ENCODE measurements at places on chromosomes 16 and 17. TPM values are rescaled to one million over a fixed set of nuclear protein-coding genes. Genes with fewer than 3 reads are reported as not detected.

Gene KRTAP9-8
- not detected for total RNA-seq

Gene SMTNL2
- not detected for total RNA-seq

Gene CCNF
- total RNA-seq, result 6.9 TPM

Gene CMTM2
- total RNA-seq, result not detected

Gene SCPEP1
- 79.9 TPM for total RNA-seq

Gene CACNG3
- not detected for total RNA-seq

Gene CD300LB
- not detected for total RNA-seq

DNA sequence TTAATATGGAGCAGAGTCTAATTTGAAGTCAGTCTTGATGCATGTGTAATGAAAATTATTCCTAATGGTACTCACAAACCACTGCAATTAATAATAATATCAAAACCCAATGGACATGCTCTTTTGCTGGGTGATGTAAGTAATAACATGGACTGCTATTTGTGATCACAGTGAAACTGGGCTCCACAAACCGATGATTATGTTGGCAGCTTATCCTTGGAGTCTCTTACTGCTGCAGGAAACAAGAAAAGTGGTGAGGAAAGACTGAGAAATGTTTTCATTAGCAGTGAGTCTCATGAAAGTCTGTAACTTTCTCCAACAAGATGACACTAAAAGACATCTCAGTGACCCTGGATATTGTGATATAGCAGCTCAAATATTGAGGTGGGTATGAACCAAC lies 45.2 kb downstream of the TMEM100 start:
- no peaks in the 10 kb centered on the region for H3K36me3 ChIP-seq
- no peak for DNase-seq
- H3K27me3 ChIP-seq, result peaks cover 4% of the 10 kb centered on the region
- H3K4me1 ChIP-seq, result no peaks in the 10 kb centered on the region
- no peak overlapping the region for H3K27ac ChIP-seq

DNA sequence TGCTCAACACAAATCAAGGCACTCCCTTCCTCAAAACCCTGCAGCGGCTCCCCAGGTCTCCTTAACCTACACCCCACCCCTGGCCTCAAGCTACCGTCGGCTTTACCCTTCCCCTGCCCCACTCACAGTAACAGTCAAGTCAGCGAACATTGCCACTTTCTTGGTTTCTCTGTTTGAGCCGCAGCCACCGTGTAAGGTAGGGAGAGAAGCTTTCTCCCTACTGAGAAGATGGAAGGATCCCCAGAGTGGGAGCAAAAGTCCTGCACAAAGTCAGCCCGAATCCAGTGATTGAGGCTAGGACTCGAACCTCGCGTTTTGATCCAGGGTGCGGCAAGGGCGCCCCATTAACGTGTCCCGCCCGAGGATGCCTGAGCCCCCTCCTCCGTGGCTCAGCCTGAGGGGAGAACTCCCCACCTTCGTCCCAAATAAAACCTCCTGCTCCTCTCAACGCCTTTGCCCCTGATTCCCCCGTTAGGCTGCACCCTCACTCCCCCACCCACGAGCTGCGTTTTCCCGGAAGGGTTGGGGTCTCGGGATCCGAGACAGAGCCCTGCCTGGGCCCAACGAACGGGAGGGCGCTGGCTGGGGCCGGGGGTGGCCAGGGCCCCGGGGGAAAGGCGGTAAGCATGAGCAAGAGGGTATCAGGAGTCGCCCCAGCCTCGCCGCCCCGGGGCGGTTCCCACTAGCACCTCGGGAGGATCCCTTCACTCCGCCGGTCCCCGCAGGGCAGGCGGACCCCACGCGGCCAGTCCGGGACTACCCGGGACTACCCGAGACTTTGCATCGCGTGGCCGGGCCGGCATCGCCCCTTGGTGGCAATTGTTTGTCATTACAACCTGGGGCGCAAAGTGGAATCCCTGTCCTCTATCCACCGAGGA lies 9.9 kb upstream of the NAGS start:
- H3K4me1 ChIP-seq, result peaks cover 17% of the 10 kb centered on the region
- no peak overlapping the region for H3K27ac ChIP-seq
- H3K4me3 ChIP-seq, result peak overlapping the region; percentile 67
- peak; percentile 95 for DNase-seq
- peaks cover 14% of the 10 kb centered on the region for H3K27me3 ChIP-seq

DNA sequence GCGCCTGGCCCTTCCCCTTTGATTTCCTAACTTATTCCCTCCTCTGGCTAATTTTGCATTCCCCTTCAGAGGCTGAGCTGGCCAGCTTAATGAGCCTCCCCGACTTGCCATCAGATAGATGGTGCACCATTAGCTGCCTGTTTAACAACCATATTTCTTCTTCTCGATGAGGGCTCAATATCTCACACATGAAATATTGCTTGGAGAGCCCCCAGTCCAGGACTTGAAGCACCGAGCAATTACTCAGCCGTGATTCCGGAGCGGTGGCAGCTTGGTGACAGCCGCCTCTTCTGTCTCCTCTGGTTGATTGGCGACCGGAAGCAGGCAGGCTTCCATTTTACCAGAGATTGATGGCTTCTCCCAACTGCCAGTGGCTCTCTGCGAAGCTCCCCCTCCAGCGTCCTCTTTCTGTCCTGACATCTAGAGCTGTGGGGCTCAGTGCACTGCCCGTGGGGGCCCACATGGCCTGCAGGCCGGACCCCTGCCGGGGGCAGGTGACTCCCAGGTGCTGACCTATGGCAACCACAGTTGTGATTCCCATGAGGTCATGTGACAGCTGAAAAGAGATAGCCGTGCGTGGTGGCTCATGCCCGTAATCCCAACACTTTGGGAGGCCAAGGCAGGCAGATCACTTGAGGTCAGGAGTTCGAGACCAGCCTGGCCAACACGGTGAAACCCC lies 133.7 kb upstream of the SEC14L1 start:
- no peak for DNase-seq
- peaks cover 7% of the 10 kb centered on the region for H3K27me3 ChIP-seq
- H3K4me1 ChIP-seq, result peaks cover 8% of the 10 kb centered on the region
- H3K27ac ChIP-seq, result no peak overlapping the region
- H3K4me3 ChIP-seq, result no peak overlapping the region

- H3K4me1 ChIP-seq, result peaks cover 18% of the 10 kb centered on the region
- H3K27me3 ChIP-seq, result no peaks in the 10 kb centered on the region
- DNase-seq, result no peak
- no peak overlapping the region for H3K27ac ChIP-seq
Measured at GRCh38 chr17:47200325-47200664, 8.9 kb upstream of the MYL4 start.

DNA sequence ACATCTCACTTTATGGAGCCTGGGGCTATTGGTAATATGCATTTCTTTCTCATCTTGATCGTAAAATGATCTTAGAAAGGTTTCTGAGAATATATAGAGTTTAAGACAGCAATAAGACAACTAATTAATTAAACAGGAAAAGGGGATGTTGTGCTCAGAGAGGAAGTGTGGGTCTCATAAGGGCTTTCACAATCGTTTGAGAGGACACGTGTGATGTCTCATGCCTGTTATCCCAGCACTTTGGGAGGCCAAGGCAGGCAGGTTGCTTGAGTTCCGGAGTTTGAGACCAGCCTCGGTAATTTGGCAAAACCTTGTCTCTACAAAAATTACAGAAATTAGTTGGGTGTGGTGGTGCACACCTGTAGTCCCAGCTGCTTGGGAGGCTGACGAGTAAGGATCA lies 295.6 kb downstream of the WWOX start:
- no peak overlapping the region for H3K4me3 ChIP-seq
- no peaks in the 10 kb centered on the region for H3K36me3 ChIP-seq
- DNase-seq, result no peak
- H3K4me1 ChIP-seq, result no peaks in the 10 kb centered on the region

DNA sequence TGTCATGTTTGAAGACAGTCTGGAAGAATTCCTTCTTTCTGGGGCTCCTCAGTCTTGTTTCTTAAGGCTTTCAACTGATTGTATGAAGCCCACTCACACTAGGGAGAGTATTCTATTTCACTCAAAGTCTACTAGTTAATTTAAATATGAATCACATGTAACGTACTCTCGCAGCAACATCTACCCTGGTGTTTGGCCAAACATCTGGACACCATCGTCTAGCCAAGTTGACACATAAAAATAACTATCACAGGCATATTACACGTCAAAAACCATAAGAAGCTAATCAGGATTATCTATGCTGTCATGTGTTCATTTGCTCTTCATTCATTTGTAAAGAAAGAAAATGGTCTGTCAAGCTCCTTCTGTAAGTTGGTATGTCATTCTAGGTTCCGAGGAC lies 787.4 kb downstream of the KCNJ2 start:
- no peaks in the 10 kb centered on the region for H3K36me3 ChIP-seq
- H3K27me3 ChIP-seq, result no peaks in the 10 kb centered on the region
- no peaks in the 10 kb centered on the region for H3K4me1 ChIP-seq
- H3K27ac ChIP-seq, result no peak overlapping the region
- DNase-seq, result no peak

DNA sequence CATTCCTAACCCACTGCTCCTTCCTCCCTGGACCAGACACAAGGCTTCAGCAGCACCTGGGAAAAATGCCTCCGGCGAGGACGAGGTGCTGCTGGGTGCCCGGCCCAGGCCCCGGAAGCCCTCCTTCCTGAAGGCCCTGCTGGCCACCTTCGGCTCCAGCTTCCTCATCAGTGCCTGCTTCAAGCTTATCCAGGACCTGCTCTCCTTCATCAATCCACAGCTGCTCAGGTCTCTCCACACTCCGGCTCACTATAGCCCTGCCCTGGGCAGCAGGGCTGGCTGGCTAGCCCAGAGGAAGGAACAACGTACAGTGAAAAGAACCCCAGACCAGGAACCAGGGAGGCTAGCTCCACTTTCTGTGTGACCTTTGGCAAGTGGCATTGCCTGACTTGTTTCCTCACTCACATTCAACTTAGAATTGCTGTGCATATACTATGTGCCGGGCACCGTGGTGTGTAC lies 26.2 kb downstream of the ABCC3 start:
- no peaks in the 10 kb centered on the region for H3K27me3 ChIP-seq
- no peak overlapping the region for H3K4me3 ChIP-seq
- peaks cover 11% of the 10 kb centered on the region for H3K36me3 ChIP-seq
- peak overlapping the region; percentile 62 for H3K27ac ChIP-seq
- no peak for DNase-seq
- peaks cover 27% of the 10 kb centered on the region for H3K4me1 ChIP-seq

- peaks cover 3% of the 10 kb centered on the region for H3K4me1 ChIP-seq
- H3K27me3 ChIP-seq, result no peaks in the 10 kb centered on the region
- peaks cover 4% of the 10 kb centered on the region for H3K36me3 ChIP-seq
- peak overlapping the region; percentile 60 for H3K27ac ChIP-seq
- DNase-seq, result peak; percentile 99
Measured at GRCh38 chr16:87723226-87723623, 42.6 kb downstream of the KLHDC4 start.

GRCh38 chr17:46976626-46977270 lies 2.3 kb downstream of the RPRML start:
- DNase-seq, result no peak
- H3K27me3 ChIP-seq, result peaks cover 48% of the 10 kb centered on the region
- no peak overlapping the region for H3K4me3 ChIP-seq
- H3K4me1 ChIP-seq, result peaks cover 4% of the 10 kb centered on the region

GRCh38 chr17:79433379-79433778 lies 177.5 kb downstream of the RBFOX3 start:
- H3K36me3 ChIP-seq, result no peaks in the 10 kb centered on the region
- no peaks in the 10 kb centered on the region for H3K4me1 ChIP-seq
- no peak overlapping the region for H3K4me3 ChIP-seq
- no peak for DNase-seq
- no peaks in the 10 kb centered on the region for H3K27me3 ChIP-seq
- H3K27ac ChIP-seq, result no peak overlapping the region

DNA sequence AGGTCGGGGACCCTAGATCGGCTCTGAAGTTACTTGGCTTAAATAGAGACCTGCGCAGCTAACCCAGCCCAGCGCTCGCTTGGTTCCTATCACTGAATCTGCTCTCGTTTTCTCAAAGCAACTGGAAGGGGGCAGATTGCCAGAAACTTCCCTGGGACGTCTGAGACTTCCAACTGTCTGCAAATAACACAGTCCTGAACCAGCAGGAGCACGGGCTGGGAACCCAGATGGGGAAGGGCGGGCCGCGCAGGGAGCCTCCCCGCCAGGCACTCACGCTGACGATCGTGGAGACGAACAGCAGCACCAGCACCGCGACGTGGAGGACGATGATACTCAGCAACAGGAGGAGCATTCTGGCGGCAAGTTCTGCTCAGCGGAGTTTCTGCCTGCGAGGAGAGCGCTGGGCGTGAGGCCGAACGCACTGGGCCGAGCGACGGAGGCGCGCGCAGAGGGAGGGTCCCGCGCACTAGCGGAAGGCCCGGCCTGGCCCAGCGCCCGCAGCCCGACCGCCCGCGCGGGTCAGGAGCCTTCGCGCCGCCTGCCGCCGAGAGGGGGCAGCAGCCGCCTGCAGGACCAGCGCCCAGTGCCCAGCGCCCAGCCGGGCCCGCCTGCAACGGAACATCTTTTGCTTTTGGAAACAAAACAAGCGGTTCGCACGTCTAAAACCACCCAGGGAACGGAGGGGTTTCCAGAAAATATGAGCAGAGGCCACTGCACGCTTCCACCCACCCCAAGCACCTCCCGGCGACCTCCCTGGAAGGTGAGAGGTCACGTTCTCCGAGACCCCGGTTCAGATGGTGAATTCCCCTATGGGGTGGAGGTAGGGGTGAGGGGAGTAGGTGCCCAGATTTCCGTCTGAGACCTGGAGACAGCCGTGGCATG lies 4.5 kb downstream of the PMP22 start:
- H3K27me3 ChIP-seq, result peaks cover 4% of the 10 kb centered on the region
- H3K4me1 ChIP-seq, result peaks cover 57% of the 10 kb centered on the region
- DNase-seq, result peak; percentile 95
- peak overlapping the region; percentile 96 for H3K4me3 ChIP-seq
- peak overlapping the region; percentile 90 for H3K27ac ChIP-seq

DNA sequence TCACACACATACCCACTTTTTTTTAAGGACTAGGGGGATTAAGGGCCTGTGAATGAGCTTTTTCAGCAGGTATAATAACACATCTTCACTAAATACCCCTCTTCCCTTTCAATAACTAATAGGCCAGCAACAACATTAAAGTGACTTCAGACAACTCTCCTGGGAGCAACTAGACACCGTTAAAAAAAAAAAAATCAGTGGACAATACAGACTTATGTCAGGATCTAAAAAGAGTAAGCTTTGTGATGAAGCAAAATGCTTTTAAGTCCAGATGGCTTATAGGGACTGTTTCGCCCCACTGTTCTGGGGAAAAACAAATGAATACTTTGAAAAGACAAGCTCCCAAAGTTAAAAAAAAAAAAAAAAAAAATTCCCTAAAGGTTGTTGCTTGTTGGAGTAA lies 29.0 kb downstream of the SPAG9 start:
- no peaks in the 10 kb centered on the region for H3K36me3 ChIP-seq
- DNase-seq, result peak; percentile 25
- no peak overlapping the region for H3K27ac ChIP-seq
- no peak overlapping the region for H3K4me3 ChIP-seq
- H3K4me1 ChIP-seq, result peaks cover 9% of the 10 kb centered on the region

DNA sequence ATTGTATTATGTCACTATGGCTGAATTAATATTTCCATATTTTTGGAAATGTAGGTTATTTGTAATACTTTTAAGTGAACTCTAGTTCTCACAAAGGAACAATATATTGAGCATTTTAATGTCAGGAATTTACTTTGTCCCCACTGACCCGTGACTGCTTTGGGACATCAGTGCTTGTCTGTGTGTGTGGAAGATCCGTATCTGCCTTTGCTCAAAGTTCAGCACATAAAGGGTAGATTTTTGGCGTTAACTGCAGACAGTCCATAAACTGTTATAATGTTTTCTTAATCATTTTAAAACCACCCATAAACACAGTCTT lies 39.3 kb upstream of the AQP8 start:
- H3K4me3 ChIP-seq, result no peak overlapping the region
- peaks cover 10% of the 10 kb centered on the region for H3K36me3 ChIP-seq
- no peak overlapping the region for H3K27ac ChIP-seq
- H3K4me1 ChIP-seq, result peaks cover 4% of the 10 kb centered on the region

All from osteoblast (primary cell).